ENCODE measurements at places on chromosomes 2 and 18. TPM values are rescaled to one million over a fixed set of nuclear protein-coding genes. Genes with fewer than 3 reads are reported as not detected.
A peak's percentile ranks its signal among the peaks of the same experiment; 100 is the strongest.

- no peaks in the 10 kb centered on the region for H3K36me3 ChIP-seq
- H3K4me1 ChIP-seq, result no peaks in the 10 kb centered on the region
- no peaks in the 10 kb centered on the region for H3K27me3 ChIP-seq
- no peak overlapping the region for H3K27ac ChIP-seq
- DNase-seq, result no peak
- H3K4me3 ChIP-seq, result no peak overlapping the region
These were observed 241.0 kb downstream of the FSIP2 start for GRCh38 chr2:185979546-185980071.

DNA sequence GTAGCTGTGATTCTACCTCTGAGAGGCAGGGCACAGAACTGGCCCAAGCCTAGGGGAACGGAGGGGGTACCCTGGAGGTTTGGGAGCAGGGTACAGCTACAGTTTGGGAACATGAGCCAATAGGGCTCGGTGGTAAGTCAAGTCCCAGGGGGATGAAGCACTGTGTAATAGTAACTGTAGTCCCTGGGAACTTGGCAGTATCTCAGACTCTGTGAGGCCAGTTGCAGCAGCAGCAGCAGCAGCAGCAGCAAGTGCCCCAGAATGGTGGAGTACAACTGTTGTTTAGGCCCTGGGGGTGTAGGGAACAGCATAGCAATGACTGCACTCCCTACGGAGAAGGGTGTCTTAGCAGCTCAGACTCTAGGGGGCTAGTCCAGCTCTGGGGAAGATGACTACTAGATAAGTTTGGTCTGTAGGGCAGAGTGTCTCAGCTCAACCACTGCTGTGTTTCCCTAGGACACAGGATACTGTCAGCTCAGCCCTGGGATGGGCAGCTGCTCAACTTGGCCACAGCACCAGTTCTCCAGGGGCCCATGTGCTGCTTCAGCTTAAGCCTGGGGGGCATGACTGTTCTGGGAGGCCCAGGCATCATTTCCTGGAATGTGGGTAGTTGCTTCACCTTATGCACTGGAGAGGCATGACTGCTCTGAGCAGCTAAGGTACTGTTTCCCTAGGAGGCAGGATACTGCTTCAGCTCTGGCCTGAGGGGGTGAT, 20.5 kb downstream of the CARF start:
- no peak overlapping the region for H3K27ac ChIP-seq
- H3K4me3 ChIP-seq, result no peak overlapping the region
- no peaks in the 10 kb centered on the region for H3K4me1 ChIP-seq
- H3K27me3 ChIP-seq, result no peaks in the 10 kb centered on the region
- DNase-seq, result no peak
- no peaks in the 10 kb centered on the region for H3K36me3 ChIP-seq

DNA sequence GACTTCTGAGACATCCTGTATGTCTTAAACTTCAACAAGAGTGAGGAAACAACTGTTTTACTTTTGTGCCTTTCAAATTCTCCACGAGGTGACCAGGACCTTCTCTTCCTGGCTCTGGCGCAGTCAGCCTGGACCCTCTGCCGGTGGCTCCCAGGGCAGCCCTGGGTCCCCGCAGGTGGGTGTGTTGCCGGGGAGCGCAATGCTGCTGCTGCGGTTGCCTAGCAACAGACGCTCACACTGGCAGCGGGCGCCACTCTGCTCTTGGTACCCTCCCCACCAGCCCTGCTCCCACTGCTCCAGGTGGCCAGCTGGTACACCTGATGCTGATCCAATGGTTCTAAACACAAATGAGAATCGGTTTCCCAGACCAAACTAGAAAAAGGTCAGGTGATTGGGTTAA, 58.7 kb downstream of the GNAL start:
- H3K4me3 ChIP-seq, result no peak overlapping the region
- peaks cover 51% of the 10 kb centered on the region for H3K27me3 ChIP-seq
- DNase-seq, result no peak
- peaks cover 19% of the 10 kb centered on the region for H3K4me1 ChIP-seq

GRCh38 chr2:158232476-158232875, 130.8 kb downstream of the UPP2 start:
- no peak overlapping the region for H3K27ac ChIP-seq
- H3K36me3 ChIP-seq, result no peaks in the 10 kb centered on the region
- no peaks in the 10 kb centered on the region for H3K27me3 ChIP-seq
- H3K4me3 ChIP-seq, result no peak overlapping the region
- H3K4me1 ChIP-seq, result no peaks in the 10 kb centered on the region

DNA sequence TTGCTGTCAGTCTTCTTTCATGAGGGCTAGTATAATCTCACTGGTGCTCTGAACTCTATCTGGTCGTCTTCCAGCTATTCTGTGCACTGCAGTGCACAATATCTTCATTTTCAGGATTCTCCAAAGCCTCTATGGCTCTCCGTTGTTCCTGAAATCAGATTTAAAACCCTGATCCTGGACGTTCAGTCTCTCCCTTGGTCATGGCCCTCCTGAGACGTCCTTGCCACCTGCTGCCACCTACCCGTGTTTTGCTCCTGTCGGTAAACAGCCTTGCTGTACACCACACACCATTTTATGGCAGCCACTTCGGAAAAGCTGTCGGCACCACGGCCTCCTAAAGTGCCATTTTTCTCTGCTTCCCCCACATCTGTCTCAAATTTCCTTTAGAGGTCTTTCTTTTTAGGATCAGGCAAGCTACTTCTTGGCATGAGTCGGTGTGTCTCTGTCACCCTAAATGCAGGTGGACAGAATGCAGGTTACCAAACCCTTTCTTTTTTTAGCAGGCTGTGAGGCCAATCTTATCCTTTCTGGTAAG, 170.0 kb downstream of the HRH4 start:
- H3K27ac ChIP-seq, result no peak overlapping the region
- H3K27me3 ChIP-seq, result no peaks in the 10 kb centered on the region
- DNase-seq, result no peak
- no peak overlapping the region for H3K4me3 ChIP-seq

GRCh38 chr2:62013641-62014040, 108.2 kb downstream of the COMMD1 start:
- H3K4me1 ChIP-seq, result peaks cover 46% of the 10 kb centered on the region
- H3K36me3 ChIP-seq, result no peaks in the 10 kb centered on the region
- H3K27ac ChIP-seq, result no peak overlapping the region
- no peak for DNase-seq
- H3K27me3 ChIP-seq, result no peaks in the 10 kb centered on the region

GRCh38 chr2:129504646-129505045, 474.8 kb upstream of the RAB6C start:
- DNase-seq, result no peak
- H3K27me3 ChIP-seq, result no peaks in the 10 kb centered on the region
- no peak overlapping the region for H3K27ac ChIP-seq
- H3K36me3 ChIP-seq, result no peaks in the 10 kb centered on the region

DNA sequence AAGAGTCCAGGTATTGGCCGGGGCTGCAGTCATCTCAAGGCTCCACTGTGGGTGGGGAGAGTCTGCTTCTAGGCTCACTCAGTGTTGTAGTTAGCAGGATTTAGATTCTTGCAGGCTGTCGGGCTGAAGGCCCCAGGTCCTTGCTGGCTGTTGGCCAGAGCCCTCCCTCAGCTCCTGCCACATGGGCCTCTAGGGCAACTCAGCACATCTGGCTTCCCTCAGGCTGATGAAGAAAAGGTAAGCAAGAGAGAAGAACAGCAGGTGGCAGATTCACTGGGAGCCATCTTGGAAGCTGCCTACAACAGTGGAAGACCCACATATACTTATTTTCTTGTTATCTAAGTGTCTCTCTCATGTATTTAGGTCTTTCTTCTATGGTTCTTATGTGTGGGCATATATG, 4.3 kb downstream of the MRPS9 start:
- H3K36me3 ChIP-seq, result peaks cover 9% of the 10 kb centered on the region
- no peak for DNase-seq
- H3K27ac ChIP-seq, result no peak overlapping the region
- peaks cover 8% of the 10 kb centered on the region for H3K4me1 ChIP-seq
- no peaks in the 10 kb centered on the region for H3K27me3 ChIP-seq
- H3K4me3 ChIP-seq, result no peak overlapping the region

DNA sequence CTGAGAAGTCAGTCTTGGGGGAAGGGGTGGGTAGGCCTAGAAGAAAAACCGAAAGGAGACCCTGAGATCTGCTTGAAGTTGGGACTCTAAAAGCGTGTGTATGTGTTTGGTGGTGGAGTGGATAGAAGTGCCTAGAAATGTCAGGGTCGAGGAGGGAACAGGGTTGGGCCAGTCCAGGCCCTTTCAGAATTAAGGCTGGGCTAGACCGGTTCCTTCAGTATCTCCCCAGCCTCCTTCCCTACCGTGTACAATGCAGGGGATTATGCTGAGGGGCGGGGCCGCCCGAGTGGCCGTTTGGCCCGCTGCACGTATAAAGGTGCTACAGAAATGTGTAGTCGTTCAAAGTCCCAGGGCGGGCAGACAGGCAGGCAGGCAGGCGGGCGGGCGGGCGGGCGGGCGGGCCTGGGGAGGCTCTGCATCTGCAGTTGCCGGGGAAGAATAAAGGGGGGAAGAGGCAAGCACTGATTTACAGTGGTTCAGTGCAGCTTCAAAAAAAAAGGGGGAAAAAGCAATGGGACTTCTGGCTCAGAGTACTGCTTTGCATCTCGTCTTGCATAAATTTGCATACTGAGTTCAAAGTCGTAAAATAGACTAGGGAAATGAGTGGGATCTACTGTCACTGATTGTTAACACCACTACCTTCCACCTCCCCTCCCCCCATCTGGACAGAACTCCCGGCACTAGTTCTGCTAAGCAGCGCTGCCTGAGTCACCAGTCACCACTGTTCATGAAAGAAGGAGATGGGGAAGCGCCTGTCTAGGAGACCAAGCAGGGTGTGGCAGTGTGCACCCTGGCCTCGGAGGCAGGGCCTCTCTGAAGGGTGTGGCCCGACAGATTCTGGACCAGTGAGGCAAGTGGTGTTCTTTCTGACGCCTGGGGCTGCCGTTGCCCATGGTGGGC, 3.6 kb downstream of the IGFBP2 start:
- H3K4me3 ChIP-seq, result peak overlapping the region; percentile 68
- H3K27me3 ChIP-seq, result peaks cover 58% of the 10 kb centered on the region
- H3K27ac ChIP-seq, result peak overlapping the region; percentile 88
- DNase-seq, result peak; percentile 94
- H3K36me3 ChIP-seq, result no peaks in the 10 kb centered on the region

GRCh38 chr2:58895857-58896256, 654.7 kb upstream of the FANCL start:
- H3K27me3 ChIP-seq, result no peaks in the 10 kb centered on the region
- peaks cover 6% of the 10 kb centered on the region for H3K4me1 ChIP-seq
- H3K36me3 ChIP-seq, result no peaks in the 10 kb centered on the region
- no peak overlapping the region for H3K4me3 ChIP-seq
- no peak overlapping the region for H3K27ac ChIP-seq

DNA sequence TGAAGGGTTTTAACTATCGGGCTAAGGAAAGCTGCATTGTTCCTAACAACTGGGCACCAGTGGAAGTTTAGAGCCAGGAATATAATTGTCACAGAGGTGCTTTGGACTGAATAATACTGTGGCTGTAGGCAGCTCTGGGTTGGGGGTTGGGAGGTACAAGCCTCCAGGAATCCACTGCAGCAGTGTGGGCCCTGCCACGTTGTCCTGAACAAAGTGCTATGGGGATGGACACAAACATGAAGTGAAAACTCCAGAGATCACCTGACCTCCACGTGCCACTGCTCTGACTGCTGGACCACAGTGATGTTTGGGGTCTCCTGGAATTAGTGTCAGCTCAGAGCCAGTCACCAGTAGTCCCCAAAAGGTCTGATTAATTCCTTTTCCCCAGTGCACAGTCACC, 110.9 kb downstream of the BCL2 start:
- no peaks in the 10 kb centered on the region for H3K36me3 ChIP-seq
- no peak overlapping the region for H3K4me3 ChIP-seq
- DNase-seq, result no peak
- H3K27me3 ChIP-seq, result no peaks in the 10 kb centered on the region
- no peak overlapping the region for H3K27ac ChIP-seq
- no peaks in the 10 kb centered on the region for H3K4me1 ChIP-seq

GRCh38 chr2:6855860-6856547, 9.7 kb downstream of the CMPK2 start:
- H3K36me3 ChIP-seq, result peaks cover 84% of the 10 kb centered on the region
- H3K27ac ChIP-seq, result no peak overlapping the region
- no peak for DNase-seq
- no peaks in the 10 kb centered on the region for H3K27me3 ChIP-seq
- H3K4me1 ChIP-seq, result no peaks in the 10 kb centered on the region

GRCh38 chr2:238864207-238865014, 16.5 kb downstream of the TWIST2 start:
- no peaks in the 10 kb centered on the region for H3K36me3 ChIP-seq
- peaks cover 74% of the 10 kb centered on the region for H3K4me1 ChIP-seq
- H3K4me3 ChIP-seq, result no peak overlapping the region
- peak; percentile 92 for DNase-seq

DNA sequence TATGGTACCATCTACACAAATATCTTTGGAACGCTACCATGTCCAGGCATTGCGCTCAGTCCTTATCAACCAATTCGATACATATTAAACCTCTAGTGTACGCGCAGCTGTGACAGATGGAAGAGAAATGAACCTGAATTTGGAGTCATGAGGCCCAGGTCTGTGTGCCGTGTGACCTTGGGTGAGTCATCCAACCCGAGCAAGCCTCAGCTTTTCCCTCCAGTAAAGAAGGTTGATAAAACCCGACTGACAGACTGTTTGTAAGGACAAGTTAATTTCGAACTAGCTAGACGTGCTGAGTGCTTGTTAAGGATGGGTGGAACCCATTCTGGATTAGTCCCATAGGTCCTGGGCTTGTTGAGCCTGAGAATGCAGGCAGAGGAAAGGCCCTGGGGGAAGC, 28.2 kb downstream of the GREB1 start:
- no peak overlapping the region for H3K27ac ChIP-seq
- peak; percentile 9 for DNase-seq
- H3K4me3 ChIP-seq, result no peak overlapping the region
- no peaks in the 10 kb centered on the region for H3K27me3 ChIP-seq

GRCh38 chr2:46909771-46910419, 5.7 kb downstream of the MCFD2 start:
- H3K27me3 ChIP-seq, result no peaks in the 10 kb centered on the region
- H3K27ac ChIP-seq, result peak overlapping the region; percentile 46
- no peak overlapping the region for H3K4me3 ChIP-seq
- no peak for DNase-seq

Gene EPHA4
- 28.1 TPM for total RNA-seq

Gene PTPRM
- total RNA-seq, result 212 TPM

Gene CHPF
- 28.0 TPM for total RNA-seq

Gene C1QL2
- not detected for total RNA-seq

Gene MYO1B
- total RNA-seq, result 62.0 TPM

Gene CDH20
- not detected for total RNA-seq

Gene CDK15
- total RNA-seq, result 3.6 TPM

Gene AQP12B
- not detected for total RNA-seq

Gene GPR17
- not detected for total RNA-seq

Gene CCDC148
- total RNA-seq, result not detected

Gene TMEM200C
- not detected for total RNA-seq

Gene G6PC2
- not detected for total RNA-seq

Gene CRYGC
- not detected for total RNA-seq

Data from stomach (tissue), 19 donors.